Stimulated activated CD8-positive, alpha-beta memory T cell treated with anti-CD3 and anti-CD28 coated beads, Interleukin-7, amount 100 ng/mL, for 1 hour (primary cell): ENCODE measurements at places on chromosomes 5 and 9.

DNA sequence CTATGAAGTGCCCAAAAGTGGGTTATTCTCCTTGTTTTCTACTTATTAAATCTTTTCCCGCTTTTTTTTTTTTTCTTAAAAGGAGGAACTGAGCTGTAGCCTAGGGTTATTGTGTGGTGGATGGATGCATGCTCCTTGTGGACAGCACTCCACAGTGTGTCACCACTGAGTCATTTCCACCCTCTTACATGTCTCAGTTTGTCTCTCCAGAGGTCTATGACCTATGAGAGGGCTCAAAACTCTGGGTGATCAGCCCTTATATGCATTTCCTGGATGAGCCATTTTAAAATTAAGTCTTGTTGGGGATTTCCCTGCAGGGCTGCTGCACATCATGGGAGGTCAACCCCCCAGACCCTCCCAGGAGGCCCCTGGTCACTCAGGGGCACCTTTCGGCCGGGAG, 102.2 kb upstream of the MOCS2 start:
- DNase-seq: no peak

DNA sequence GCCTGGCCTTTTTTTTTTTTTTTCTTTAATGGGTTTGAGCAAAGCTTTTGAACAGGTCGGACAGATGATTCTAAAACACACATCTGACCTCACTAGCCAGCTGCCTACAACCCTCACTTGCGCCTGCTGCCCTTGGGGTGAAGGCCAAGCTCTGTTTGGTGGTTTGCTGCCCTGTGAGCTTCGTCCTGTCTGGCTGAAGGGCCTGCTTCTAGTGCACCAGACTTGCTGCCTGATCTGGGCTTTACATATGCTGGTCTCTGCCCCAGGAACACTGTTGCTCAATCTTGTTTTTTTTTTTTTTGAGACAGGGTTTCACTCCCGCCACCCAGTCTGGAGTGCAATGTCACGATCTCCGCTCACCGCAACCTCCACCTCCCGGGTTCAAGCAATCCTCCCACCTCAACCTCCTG, 16.4 kb upstream of the DOLPP1 start:
- no peak for DNase-seq

GRCh38 chr9:105067895-105068580, 140.1 kb upstream of the ABCA1 start:
- no peak for DNase-seq

- DNase-seq: no peak
Observed at GRCh38 chr9:78592811-78593210, 295.9 kb downstream of the PSAT1 start.
